Right ventricle myocardium inferior (tissue), 1 donor: ENCODE measurements at places on chromosomes 2 and 18. TPM values are rescaled to one million over a fixed set of nuclear protein-coding genes. Genes with fewer than 3 reads are reported as not detected.
A peak's percentile ranks its signal among the peaks of the same experiment; 100 is the strongest.

- no peak for DNase-seq
These were observed 200.5 kb downstream of the TNS1 start for GRCh38 chr2:217802266-217802665.

DNA sequence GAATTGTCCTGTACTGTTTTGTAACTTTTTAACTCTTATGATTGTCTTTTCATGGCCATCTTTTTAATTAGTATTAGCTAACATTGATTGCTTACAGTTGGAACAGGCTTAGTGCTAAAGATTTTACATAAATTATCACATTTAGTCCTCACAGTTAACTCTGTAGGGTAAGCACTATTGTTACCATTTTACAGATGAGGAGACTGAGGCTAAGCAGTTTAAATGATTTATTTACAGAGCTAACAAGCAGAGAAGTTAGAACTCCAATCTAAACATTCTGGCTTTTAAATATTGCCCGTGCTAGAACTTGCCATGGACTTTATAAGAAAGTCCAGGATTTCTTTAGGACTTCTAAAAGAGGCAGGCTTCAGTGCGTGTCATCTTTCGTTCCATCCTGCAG lies 48.6 kb downstream of the EPAS1 start:
- DNase-seq: no peak

DNA sequence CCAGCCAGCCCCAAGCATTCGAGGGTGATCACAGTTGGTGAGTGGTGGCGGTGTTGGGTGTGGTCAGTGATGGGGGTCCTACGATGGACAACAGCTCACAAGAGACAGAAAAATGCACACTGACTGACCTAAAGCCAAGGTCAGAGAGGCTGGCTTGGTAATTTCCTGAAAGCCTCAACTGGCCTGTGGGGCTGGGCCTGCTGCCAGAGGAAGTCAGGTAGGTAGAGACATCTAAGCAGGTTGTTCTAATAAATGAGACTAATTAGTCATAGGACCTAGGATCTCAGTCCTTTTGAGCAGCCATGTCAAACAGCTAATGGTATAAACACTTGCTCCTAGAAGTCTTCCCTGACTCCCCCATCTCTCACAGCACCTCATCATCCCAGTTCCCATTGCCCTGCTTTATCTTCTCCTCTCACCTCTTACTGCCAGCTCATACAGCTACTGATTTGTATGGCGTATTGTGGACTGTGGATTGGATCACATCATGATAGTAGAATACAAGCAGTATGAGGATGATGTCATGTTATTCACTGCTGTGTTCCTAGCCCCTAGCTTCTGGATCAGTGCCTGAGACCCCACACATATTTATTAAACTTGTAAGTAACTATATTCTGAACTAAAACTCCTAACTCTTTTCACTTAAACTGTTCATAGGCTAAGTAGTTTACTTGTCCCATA lies 262.9 kb upstream of the KLHL29 start:
- no peak for DNase-seq

DNA sequence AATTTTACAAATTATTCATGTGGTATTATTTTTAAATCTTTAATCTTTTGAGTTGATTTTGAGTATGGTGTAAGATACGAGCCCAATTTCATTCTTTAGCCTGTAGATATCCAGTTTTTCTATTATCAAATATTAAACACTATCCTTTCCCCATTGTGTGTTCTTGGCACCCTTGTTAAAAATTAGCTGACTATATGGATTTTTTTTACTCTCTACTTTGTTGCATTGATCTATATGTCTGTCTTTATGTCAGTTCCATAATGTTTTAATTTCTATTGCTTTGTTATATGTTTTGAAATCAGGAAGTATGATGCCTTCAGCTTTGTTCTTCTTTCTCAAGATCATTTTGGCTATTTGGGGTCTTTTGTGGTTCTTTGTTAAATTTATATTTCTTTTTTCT lies 80.9 kb upstream of the ZNF804A start:
- DNase-seq: no peak

DNA sequence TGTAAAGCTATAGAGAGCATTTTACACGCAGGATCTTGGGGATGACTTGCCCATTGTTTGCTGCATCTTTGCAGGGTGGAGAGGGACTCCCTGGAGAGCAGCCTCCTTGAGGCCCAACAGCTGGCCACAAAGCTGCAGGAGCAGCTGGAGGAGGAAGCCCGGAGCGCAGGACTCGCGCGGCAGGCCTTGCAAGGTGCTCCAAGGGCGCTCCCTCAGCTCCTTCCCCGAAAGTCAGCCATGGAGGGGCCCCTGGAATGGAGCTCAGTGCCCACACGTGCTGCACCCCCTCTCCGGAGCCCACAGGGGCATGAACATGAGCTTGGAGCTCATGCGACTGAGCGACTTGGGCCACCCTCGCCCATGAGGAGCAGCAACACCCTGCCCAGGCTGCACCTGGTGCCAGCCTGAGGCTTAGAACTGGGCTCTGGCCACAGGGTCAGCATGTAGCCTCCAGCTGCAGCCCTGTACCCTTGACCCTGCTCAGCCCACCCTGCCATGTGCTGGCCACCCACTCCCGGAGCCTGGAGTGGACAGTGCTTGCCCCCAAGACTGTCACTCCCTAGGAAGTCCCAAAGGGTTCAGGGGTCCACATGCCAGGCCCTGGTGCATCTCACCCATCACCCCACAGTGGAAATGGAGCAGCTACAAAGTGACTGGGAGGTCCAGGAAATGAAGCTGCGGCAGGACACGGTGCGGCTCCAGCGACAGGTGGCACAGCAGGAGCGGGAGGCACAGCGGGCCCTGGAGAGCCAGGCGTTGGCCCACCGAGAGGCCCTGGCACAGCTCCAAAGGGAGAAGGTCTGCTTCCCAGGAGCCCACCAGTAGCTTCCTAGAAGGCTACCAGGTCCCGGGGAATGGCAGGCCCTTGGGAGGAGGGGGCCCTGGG lies 43.0 kb downstream of the CROCC2 start:
- DNase-seq: peak; percentile 63

DNA sequence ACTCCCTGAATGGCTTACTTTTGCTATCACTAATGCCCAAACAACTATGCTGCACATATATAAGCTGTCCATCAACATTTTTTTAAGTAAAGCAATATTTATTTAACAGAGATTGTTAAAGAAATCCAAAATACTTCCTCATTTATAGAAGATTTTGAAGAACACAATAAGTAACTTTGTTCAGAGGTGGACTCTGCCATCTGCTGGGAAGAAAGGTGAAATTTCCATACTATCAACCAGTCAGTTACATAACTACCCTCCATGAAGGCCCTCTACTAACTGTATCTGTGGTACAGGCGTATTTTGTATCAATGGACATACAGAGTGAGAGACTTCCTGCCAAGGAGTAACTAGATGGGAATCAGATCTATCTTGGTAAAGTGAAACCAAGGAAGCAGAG lies 106.0 kb downstream of the DTNB start:
- no peak for DNase-seq

- peak; percentile 52 for DNase-seq
These were observed 234.1 kb downstream of the GLI2 start for GRCh38 chr2:120969613-120970355.

- peak; percentile 81 for DNase-seq
These were observed at the start of gene LDLRAD4 for GRCh38 chr18:13218368-13218991. TSS of gene LDLRAD4 (plus strand) at chr18:13218760.

- no peak for DNase-seq
These were observed 80.3 kb upstream of the FAM237A start for GRCh38 chr2:206561962-206562361.

DNA sequence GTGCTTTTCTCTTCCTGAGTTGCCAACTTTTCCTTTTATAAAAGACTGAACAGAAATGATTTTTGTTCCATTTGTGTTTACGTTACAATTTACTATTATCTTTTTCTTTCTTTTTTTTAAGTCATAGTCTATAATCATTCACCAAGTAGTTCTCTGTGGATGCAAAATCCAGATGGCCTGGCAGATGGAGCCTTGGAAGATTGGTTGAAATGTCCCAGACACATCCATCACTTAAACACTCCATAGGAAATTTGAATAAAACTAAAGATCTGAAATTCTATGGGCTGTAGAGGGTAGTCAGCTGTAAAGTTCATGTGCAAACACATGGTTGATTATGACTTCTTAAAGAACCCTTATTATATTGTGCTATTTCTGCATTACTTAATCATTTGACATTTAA lies 164.8 kb upstream of the DOCK10 start:
- no peak for DNase-seq

GRCh38 chr18:25456334-25457010 lies 104.5 kb upstream of the ZNF521 start:
- DNase-seq: no peak

DNA sequence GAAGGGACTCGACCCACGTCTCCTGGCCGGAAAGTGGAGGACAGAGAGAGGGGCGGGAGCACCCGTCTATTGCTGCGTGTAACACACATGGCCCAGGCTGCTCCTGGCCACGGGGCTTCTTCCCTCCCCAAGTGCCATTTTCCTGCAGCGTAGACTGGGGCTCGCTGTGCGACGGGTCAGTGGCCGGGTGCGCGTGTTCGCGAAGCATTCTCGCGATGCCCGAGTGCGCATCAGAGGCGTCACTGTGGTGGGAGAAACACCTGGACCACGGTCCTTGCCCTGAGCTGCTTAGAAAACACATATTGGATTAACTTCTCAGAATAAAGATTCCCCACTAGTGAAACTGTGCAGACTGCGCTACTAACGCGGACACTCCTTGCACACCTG lies 200.8 kb downstream of the EIPR1 start:
- no peak for DNase-seq

- no peak for DNase-seq
These were observed 12.9 kb downstream of the IER3IP1 start for GRCh38 chr18:47163241-47163640.

DNA sequence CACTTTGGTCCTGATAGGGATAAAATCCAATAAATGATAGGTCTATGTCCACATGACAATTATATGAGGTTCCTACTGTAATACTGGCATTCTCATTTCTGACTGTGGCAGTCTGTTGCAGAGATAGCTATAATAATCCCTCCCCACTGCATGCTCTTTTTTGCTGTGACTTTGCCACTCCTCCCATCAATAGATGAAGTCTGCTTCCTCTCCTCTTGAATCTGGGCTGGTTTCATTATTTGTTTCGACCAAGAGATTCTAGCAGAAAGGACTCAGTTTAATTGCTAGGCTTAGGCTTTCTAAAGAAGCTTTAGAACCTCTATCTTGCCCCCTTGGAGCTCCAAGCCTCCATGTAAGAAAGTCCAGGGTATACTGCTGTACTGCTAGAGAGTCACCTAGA lies 23.3 kb upstream of the CREB1 start:
- DNase-seq: no peak

DNA sequence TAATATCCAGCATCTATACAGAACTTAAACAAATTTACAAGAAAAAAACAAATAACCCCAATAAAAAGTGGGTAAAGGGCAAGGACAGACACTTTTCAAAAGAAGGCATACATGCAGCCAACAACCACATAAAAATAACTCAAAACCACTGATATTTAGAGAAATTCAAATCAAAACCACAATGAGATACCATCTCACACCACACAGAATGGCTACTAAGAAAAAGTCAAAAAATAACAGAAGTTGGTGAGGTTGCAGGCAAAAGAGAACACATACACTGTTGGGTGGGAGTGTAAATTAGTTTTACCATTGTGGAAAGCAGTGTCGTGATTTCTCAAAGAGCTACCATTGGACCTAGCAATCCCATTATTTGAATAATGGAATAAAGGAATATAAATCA lies 1973.9 kb upstream of the LRRTM1 start:
- no peak for DNase-seq

GRCh38 chr2:42569116-42569711 lies 782 bp downstream of the MTA3 start:
- no peak for DNase-seq

LAMA1 gene
- total RNA-seq: not detected

APCDD1 gene
- total RNA-seq: 34.5 TPM

MFSD2B gene
- not detected for total RNA-seq

CFAP221 gene
- 0.51 TPM for total RNA-seq
